Head of caudate nucleus (tissue), 42 donors: ENCODE measurements at places on chromosomes 5 and 9.

DNA sequence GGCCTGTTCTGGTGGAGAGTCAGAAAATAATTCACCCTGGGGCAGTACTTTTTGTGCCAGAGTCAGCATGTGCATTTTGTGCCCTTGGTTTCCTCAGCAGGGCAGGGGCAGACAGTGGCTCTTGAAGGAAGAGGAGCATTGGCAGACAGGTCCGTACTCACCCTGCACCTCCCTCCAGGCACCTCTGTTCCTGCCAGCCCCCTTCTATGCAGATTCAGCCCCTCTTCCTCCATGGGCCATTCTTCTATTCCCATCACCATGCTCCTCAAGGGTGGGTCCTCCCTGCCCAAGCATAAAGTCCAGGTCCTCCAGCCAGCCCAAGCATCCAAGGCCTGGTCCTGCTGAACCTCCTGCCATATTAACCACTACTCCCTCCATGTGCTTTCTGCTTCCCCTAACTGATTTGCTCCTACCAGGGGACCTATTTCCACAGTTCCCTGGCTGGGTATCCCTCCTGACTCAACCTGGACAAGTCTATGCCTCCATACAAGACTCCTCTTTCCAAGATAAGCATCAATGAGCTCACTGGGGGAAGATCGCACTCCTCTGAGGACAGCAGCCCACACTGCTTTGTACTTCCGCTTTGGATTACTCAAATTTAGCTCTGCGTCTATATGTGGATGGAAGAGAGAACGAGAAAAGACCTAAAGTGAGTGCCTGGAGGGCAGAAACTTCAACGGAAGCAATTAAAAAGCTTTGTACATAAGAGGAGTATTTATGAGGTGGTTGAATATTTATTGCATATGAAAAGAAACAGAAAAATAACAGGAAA is 9.3 kb upstream of the ACSL6 start:
- no peak for DNase-seq

- DNase-seq: peak; percentile 85
Observed at GRCh38 chr9:128218518-128219389, 15.6 kb downstream of the DNM1 start.

GRCh38 chr9:107644733-107645463 is 155.3 kb upstream of the KLF4 start:
- DNase-seq: peak; percentile 40

GRCh38 chr9:69835277-69836080 is 14.9 kb downstream of the CFAP95 start:
- no peak for DNase-seq

- DNase-seq: no peak
Observed at GRCh38 chr9:100466171-100466828, 6.6 kb upstream of the TMEFF1 start.

GRCh38 chr9:129382281-129383018 is 204.4 kb upstream of the IER5L start:
- DNase-seq: no peak
